Heart right ventricle (tissue), 16 donors: ENCODE measurements at places on chromosomes 2 and 18.

- no peak for DNase-seq
Observed at GRCh38 chr2:143477714-143478443, 348.7 kb downstream of the ARHGAP15 start.

DNA sequence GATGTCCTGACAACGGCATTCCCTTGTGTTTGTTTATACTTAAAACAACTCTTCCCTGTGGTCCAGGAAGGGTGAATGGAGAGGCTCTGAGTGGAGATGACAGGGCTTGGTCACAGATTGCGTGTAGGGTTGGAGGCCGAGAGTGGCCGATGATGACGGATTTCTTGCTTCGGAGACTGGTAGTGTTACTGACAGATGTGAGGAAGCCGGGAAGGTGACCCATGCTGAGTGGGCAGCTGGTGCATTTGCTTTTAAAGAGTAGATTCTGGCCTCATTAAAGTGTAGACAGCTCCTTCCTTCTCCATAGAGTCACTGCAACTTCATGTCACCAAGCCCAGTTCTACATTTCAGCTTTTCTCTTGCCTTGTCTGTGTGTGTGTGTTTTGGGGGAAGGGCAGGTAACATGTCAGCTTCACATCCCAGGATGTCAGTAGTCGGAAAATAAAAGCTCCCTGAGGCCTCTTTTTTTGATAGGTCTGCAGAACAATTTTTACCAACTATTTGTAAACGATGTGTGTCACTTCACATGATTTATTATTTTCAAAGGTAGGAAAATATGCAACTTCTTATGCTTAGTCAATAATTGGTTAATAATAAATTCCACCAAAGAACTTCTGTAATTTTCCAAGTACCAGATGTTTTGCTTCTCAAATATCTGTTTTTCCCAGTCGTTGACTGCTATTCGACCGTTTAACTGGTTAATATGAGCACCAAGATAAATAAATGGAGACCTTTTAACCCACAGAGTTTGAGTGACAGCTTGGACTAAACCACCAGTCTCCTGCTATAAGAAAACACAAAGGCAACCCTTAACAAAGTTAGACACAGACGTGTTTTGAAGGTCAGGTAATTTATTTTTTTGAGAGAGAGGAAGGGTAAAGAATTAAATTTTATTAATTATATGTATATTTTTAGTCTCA lies 436.9 kb downstream of the SLC4A3 start:
- DNase-seq, result no peak

- DNase-seq, result peak; percentile 46
Observed at GRCh38 chr18:24014986-24015638, 558 bp downstream of the TTC39C start.

DNA sequence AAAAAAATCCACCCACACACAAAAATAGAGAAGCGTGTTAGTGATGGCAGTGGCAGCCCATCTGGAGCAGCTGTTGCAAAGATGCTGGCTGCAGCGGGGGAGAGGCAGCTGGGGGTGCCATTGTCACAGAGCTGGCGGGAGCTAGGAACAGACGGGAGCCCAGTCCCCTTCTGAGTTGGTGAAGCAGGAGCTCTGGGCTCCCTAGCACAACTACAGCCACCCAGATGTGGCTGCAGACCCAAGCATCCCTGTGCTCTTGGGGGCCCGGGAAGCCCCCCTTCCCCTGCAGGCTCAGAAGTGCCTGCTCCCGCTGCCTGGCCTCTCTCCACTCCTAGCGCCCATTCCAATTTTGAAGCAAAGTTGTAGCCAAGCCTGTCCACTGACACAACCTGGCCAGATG lies 366.6 kb upstream of the MC4R start:
- DNase-seq, result no peak

GRCh38 chr2:158270536-158270935 lies 168.9 kb downstream of the UPP2 start:
- DNase-seq, result no peak
